ENCODE measurements at places on chromosomes 11 and 22.

- DNase-seq = no peak
Measured at GRCh38 chr22:34951212-34951611, 114.7 kb upstream of the ISX start.

DNA sequence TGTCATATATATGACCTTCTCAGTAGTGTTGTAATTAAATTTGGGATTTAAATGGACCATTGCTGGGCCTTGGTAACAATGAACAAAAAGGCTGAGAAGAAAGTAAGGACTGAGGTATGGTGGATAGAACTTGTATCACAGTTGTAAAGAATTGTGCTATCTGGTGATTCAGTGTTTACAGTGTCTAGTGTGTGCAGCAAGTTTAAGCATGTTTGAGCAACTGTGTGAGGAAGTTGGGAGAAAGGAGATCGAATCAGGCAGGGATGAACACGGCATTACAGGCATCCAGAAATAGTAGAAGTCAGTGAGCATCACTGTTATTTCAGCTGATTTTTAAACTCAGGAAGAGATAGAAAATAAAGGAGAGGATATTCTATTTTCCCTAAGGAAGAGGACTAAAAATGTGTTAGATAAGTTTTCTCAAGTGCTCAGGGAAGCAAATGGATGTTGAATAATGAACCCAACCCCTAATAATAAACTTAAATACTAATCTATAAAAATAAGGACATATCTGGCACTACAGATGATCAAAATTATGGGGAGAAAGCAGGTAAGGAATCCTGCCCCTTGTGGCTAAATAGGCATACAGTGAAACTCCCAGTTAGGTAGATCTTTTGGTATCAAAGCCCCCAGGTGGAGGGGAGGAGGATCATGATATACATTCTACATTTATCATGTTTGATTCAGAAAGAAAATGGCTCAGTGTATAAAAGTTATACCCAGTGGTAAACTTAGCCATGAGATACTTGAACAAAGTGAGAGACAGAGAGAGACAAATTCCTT, 361.0 kb upstream of the ANO3 start:
- no peak for DNase-seq

- DNase-seq = no peak
Measured at GRCh38 chr11:102603091-102603490, 22.0 kb downstream of the MMP20 start.

- DNase-seq = no peak
Measured at GRCh38 chr11:131661132-131661531, 290.7 kb downstream of the NTM start.

DNA sequence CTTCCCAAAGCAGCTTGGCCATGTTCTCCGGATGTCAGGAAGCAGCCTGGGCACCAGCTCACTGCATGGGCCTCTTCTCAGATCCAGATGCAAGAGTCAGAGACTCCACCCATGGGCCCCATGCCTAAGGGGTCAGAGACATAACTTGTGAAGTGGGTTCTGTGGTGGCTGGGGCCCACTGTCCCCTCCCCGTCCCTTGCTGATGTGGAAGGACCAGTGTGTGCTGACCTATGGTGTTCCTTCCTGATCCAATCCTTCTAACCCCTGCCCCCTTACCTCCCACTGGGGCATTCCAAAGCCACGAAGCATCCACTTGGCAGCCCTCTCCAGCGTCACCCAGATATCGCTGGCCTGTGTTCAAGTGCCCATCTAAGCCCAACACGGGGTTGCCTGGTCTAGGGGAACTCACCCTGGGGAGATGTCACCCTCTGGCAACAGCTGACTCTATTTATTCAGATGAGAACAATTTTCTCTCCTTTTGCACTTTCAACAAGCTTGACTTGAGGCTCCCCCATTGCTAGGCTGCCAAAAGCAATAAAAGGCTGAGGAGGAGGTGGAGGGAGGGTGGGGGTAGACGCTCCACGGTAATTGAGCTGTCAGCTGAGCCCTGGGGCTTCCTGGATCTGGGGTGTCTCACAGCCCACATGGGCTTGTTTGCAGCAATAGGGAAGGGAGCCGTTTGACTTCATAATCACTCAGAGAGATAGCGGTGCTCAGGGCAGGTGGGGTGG, 158.5 kb downstream of the ADAMTS15 start:
- no peak for DNase-seq

DNA sequence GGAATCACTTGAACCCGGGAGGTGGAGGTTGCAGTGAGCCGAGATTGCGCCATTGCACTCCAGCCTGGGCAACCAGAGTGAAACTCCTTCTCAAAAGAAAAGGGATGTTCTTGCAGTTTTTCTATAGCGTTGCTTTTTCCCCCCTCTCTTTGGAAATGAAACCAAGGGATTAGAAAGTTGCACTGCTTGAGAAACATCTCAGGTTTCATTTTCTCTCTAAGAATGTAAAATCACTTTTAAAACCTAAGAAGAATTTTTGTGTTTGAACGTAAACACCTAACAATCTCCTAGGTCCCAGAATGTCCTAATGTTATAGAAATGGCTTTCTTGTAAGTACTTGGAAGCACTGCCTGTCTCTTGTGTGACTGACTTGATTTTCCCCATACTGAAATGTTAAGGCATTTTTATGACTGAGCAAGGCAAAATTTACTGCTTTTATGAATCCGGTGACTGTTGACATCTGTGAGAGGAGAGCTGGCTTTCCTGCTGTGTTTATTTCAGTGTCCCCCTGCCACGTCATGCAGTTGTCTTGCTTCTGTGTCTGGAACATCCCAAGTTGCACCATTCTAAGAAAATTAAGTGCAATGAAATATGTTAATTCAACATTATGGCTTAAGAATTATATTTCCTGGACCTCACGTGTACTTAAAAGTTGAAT, 37.7 kb downstream of the NF2 start:
- DNase-seq = no peak

DNA sequence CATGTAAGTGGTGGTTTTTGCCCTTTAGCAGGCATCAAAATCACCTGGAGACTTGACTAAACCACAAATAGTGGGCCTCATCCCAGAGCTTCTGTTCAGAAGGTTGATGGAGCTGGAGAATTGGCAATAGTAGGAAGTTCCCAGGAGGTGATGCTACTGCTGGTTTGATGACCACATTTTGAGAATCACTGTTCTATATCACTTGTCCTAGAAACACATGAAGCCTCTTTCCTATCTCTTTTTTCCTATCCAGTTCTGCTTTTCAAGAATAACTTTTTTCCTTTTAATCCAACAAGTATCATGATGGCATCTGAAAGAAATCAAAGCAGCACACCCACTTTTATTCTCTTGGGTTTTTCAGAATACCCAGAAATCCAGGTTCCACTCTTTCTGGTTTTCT, at the start of gene OR5D13:
Gene OR5D13 (plus strand): TSS at position 301 of the 400 bp plus-strand sequence. CDS start 0 bp downstream, at position 301.
- DNase-seq = no peak

DNA sequence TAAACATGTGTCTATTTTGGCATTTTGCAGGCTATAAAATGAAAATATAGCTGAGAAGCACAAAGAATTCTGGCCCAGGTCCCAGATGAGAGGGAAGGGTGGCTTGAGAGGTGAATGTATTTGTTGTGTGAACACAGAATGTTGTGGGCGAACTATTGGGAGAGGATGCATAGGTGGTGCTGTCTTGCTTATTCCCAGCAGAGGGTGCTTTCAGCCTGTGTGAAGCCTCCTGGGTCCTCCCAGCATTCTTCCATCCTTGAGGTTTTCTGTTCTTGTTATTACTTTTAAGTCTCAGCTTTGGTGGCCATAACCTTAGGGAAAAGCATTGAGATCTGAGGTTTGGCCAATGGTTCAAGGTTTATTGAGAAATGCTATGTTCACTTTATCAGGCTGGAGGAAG, 108.7 kb upstream of the SNX19 start:
- no peak for DNase-seq
